T-helper 1 cell treated with Interleukin-12 subunit alpha and Interleukin-12 subunit beta and Interleukin-4 antibody, amounts not matched to agents 30 ng/mL and 1 ng/mL, for 36 hours (primary cell): ENCODE measurements at places on chromosomes 4 and X. TPM values are rescaled to one million over a fixed set of nuclear protein-coding genes. Genes with fewer than 3 reads are reported as not detected.

Gene LDOC1
- 6.0 and 7.3 TPM in 2 replicates for total RNA-seq

Gene SMIM10L2A
- total RNA-seq: 0.64 and 0.80 TPM in 2 replicates

Gene IL2RG
- total RNA-seq: 739 and 752 TPM in 2 replicates

Gene KLKB1
- total RNA-seq: 0.46 and 0.64 TPM in 2 replicates

Gene XPNPEP2
- 0.61 and 0.88 TPM in 2 replicates for total RNA-seq

Gene GPR143
- not detected in 2 replicates for total RNA-seq

Gene NAA11
- not detected in 2 replicates for total RNA-seq

Gene TRAM1L1
- total RNA-seq: not detected in 2 replicates

Gene ARHGAP6
- total RNA-seq: not detected in 2 replicates
